ENCODE measurements at places on chromosomes 4 and X.
A peak's percentile ranks its signal among the peaks of the same experiment; 100 is the strongest.

- DNase-seq = no peak
Observed at GRCh38 chrX:23742174-23742696, 841 bp downstream of the ACOT9 start.

- DNase-seq = no peak
Observed at GRCh38 chr4:10925996-10926395, 241.4 kb upstream of the CLNK start.

DNA sequence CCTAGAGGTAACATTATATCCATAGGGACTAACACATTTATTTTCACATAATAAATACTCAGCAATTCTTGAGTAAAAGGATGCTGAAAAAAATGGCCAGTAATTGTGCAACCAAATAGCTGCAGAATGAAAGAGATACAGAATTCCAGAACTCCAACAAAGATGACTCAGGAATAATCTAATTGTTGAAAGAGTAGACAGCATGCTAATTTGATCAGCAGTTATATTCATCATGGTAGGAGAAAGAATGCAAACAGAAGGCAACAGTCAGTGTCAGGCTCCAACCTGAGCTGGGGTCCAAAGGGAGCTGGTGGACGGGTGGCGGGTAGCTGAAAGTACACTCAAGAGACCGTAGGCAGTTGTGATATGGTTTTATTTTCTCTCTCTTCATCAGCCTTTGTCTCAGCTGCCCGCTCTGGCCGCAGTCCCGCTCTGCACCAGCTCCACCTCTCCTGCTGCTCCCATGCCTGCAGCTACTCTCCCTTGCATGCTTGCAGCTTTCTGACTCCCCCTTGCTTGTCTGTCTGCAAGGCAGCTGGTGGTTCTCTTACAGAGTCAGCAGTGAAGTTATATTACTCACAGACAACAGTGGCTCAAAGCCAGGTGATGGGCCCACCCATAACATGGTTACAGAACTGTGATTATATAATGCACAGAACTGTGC lies 1150.1 kb downstream of the STIM2 start:
- DNase-seq = no peak

DNA sequence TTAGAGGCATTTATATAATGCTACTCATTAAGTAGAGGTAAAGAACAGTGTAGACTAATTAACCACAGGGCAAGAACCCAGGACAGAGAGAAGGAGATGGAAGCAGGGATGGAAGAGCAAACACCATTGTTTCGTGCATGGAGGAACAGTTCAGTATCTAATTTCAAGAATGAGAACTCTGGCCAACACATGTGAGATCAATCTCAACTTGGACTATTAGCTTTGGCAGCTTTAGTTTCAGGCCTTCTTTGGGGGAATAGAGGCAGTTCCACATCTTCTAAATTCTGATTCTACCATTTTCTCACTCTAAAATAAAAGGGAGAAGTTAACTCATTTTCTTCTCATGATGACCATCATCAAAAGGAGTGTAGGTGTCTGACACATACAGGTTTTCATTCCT lies 207.0 kb downstream of the LDB2 start:
- no peak for DNase-seq

GRCh38 chr4:137997496-137997895 lies 244.7 kb downstream of the SLC7A11 start:
- DNase-seq = no peak

DNA sequence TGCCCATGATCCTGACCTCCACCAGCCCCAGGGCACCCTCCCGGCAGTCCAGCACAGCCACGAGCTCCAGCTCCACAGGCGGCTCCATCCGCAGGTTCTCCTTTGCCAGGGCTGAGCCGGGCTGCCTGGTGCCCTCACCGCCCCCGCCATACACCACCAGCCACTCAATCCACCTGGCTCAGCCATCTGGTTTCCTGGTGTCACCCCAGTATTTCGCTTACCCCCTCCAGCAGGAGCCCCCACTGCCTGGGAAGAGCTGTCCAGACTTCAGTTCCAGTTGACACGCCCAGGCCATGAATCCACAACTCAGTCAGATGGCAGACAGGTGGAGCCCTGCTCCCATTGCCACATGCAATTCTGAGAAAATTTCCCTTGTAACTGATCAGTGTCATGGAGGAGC lies 3.9 kb downstream of the SHISA3 start:
- DNase-seq = no peak

DNA sequence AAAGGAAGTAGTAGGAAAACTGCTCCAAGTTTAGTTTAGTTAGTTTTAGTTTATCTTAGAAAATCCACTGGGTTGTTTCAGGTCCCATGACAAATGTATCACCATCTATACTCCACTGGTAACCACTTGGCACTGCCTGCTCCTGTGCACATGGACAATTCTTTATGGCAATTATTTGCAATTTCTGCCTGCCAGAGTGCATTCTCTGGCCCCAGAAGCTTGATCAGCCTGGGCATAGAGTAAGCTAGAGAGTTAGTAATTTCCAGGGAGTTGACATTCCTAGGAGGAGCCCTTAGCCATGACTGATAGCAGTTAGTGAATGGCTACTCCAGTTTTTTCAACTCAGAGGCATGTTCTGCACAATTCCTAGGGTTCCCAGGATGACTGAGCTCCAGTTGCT lies 203.2 kb upstream of the FGF13 start:
- no peak for DNase-seq

DNA sequence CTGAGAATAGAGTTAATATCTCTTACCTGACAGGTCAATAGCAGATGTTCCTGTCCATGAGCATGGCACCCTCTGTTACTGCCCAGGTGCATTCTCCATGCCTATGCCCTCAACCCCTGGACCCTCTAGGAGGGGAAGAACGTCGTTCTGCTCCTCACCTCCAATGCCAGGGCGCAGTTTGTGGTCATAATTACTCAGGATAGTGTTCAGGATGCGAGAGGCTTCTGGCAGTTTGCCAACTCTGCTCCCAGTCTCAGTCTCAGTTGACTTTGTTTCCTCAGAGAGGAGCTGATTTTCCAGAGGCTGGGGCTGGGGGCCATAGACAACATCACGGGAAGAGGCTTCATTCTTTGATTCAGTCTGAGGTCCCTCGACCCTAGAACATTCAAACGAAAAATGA lies 4.4 kb downstream of the GABRE start:
- DNase-seq = no peak

GRCh38 chr4:109171070-109171469 lies 131.4 kb downstream of the COL25A1 start:
- DNase-seq = no peak

- no peak for DNase-seq
Observed at GRCh38 chrX:10971759-10972158, 139.4 kb upstream of the HCCS start.

- no peak for DNase-seq
Observed at GRCh38 chr4:61886131-61886530, 686.0 kb downstream of the ADGRL3 start.

DNA sequence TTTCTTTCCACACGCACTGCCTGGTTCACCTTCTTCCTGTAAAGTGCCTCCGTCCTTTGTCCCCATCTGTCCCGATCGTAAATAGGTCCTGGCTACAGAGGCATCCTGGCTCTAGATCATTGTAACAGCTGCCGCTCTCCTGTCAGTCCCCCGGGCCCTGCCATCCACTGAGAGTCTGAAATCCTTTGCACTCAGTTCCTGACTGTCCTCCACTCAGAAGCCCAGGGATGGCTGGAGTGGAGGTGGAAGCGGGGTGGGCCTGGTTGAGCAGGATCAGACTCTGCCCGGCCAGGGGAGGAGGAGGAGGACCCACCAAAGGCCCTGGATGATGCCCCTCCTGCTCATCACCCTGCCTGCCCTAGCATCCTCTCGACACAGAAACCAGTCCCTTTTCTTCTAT lies 29.8 kb downstream of the PIGG start:
- no peak for DNase-seq

GRCh38 chr4:173370130-173370476 lies 651 bp upstream of the SAP30 start:
- peak; percentile 70 for DNase-seq

DNA sequence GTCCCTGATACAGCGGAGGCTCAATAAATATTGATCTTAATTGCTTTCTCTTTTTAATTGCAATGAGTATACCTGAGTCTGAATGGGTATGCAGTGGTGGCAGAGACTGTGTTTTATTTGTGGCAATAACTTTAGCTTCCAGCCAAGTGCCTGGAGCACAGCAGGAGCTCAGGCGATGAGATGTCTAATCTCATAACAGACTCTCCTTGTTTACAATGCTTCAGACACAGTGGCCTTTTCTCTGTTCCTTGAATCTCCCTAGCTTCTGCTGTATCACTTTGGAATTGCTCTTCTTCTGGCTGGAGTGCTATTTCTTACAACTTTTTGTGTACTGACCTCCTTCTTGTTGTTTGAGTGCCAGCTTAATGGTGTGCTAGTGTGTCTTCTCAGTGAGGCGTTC lies 91.5 kb upstream of the UNC5C start:
- no peak for DNase-seq

DNA sequence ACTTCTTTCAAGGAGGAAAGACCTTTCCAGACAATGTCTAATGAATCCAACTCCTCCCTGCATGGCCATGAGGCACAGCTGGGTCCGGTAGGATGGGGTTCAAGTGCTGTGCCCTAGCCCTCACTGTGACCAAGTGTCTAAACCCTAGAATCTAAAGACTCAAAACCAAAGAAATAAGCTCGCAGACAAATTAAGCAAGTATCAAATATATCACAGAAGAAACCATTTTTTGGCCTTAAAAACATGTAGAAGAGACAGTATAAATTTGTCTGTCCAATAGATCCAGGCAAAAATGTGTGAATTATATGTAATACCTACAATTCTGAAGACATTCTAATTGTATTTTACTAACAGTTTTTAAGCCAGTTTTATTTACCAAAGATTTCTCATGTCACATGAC lies 56.4 kb upstream of the WDR17 start:
- DNase-seq = no peak

DNA sequence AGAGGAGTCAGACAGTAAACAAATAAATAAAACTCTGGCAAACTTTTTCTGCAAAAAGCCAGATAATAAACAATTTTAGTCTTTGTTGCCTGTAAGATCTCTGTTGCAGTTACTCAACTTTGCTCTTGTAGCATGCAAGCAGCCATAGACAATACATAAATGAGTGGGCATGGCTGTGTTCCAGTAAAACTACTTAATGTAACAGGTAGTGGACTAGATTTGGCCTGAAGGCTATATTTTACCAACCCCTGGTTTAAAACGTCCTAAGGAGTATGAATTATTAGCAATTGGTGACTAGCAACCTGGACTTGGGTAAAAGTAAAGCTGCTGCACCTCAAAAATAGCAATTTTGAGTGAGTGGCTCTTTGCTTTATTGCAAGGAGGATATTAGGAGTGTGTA lies 30.9 kb downstream of the SLAIN2 start:
- DNase-seq = no peak

GRCh38 chrX:124440695-124441094 lies 94.3 kb downstream of the SH2D1A start:
- DNase-seq = no peak

DNA sequence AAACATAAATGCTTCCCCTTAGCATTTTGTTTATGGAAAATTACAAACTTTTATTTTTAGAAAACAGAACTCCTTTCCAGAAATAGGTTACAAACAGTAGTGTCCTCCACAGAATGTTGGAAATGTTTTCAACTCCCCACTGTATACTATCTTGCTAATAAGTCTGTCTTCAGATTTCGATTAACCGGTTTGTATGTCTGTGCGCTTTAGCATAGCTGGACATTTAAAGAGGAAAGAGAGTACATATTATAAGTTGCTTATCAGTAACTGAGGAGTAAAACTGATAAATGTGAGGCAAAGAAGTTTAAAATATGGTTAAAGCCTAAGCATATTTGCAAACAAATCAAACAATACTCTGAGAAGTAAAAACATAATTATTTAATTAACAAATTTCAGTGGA lies 3.4 kb downstream of the CXCL8 start:
- DNase-seq = no peak

DNA sequence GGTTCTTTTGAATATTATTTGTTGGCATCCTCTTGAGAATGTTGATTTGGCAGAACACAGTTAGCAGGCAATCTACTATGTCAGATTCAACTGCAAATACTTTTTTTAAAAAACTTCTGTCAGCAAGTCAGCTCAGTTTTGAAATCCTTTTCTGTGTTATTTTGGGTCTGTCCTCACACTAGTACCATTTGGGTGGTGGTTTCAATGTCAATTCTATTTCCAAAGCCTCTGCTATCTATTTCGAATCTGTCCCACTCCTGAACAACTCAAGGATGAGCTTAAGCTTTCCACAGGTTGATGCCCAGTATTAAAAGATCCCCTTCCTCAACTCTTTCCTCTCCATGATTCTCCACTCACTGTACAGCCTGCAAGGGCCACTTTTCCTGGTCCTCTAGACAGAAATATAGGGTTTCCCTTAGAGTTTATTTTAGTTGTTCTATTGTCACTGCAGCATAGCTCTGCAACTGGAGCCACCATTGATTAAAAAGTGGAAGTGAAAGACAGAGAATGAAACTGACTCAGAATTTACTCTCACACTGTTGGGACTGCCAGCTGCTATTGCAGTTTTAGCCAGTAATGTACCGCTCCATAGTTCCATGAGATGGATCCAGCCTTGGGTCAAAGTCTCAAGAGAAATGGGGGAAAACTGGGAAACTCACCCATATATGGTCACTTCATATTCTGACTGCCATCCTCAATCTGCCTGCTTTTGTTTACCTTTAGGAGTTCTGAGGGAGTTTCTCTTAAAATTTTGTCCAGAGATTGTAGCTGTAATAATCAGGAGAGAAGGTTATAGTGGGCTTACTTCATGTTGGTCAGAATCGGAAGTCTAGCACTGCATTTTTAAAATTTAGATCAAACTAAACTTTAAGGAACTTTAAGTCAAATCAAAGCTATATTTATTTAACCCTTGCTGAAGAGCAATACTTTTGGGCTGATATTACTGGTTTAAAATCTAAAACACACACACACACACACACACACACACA lies 14.6 kb downstream of the HDX start:
- DNase-seq = no peak

DNA sequence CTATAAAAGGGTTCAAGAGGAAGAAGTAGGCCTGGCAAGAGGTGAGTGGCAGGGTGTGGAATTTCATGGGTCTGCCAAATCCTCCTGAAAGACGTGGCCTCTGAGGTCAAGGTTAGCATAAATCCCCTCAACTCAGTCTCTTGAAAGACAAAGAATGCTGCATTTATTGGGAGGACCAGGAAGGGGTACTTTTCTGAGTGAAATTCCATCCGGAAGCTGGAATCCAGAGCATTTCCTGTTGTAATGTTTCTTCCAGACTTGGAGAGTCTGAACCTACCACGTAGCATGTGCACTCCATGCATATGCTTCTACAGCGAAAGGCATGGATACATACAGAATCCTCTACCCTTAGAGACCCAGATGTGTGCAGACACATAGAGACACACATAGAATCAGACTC lies 13.4 kb upstream of the FGD1 start:
- DNase-seq = no peak

- DNase-seq = no peak
Observed at GRCh38 chrX:53004038-53004437, 44.6 kb upstream of the GPR173 start.

DNA sequence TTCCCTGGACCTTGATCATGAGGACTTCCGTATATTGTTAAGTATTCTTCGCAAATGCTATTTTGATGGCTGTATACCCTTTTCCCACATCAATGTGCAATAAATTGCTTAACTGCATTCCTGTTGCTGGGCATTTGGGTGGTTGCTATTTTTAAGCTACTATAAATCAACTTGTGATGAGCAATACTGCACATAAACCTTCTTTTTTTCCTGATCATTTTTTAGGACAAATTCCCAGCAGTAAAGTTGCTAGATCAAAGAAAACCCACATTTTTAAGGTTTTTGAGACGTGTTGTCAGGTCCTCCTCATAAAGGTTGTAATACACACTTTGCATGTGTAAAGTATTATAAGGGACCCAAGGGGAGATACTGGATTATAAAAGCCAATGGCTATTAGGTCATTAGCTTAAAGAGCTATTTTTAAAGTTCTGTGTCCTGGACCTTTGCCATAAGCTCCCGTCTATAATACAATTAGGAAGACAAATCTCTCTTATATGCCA lies 35.6 kb downstream of the LIMCH1 start:
- no peak for DNase-seq
